ENCODE measurements at places on chromosomes 2 and 18. TPM values are rescaled to one million over a fixed set of nuclear protein-coding genes. Genes with fewer than 3 reads are reported as not detected.
A peak's percentile ranks its signal among the peaks of the same experiment; 100 is the strongest.

DNA sequence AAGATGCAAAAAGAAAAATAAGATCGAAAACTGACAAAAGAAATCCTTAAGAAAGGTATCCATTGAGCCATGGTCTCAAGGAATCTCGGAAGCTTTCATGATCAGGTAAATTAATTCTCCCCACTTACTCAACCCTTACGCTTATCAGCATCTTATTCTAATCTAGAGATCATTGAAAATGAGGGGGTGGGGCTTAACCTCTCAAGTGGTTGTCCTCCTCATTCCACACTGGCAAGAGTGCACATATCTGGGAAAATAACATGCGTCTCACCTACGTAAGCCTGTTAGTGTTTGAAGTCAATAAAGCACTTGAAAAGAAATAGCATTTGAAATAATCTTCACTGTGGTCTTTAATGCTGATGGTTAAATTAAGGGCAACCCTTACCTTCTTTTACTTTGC is 82.5 kb upstream of the NEUROD1 start:
- no peak for DNase-seq

DNA sequence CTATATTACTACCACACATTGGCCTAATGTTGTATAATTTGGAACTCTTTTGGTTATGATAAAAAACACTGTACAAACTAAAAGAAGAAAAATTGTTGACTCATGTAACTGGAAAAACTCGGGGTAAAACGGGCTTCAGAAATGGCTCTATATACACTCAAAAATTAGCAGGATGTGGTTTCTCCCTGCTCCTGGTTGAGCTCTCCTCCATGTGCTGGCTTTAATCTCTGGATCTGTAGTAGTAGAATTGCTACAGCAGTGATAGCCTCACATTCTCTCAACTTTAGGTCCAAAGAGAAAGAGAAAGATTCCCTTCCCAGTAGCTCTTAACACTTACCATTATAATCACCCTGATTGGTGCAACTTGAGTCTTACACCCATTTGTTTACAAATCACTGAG is 274.9 kb upstream of the GALNT5 start:
- no peak for DNase-seq

DNA sequence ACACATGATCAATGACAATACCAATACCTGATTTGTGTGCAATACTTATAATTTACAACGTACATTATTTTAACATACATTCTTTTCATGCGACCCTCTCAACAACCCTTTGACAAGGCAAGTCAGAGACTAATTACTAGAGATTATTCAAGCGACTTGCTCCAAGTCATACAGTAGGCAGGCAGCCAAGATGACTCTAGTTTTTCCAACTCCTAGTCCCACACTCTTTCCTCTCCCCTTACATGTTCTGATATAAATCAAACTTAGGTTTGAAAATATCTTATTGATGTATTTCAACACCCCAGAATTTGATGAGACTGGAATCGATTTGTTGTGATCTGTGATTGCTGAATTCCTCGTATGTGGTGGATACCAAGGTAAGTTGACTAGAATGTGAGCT is 8.0 kb upstream of the CYP27C1 start:
- peak; percentile 22 for DNase-seq

- no peak for DNase-seq
Observed at GRCh38 chr2:157899125-157899839, 23.2 kb upstream of the ACVR1 start.

DNA sequence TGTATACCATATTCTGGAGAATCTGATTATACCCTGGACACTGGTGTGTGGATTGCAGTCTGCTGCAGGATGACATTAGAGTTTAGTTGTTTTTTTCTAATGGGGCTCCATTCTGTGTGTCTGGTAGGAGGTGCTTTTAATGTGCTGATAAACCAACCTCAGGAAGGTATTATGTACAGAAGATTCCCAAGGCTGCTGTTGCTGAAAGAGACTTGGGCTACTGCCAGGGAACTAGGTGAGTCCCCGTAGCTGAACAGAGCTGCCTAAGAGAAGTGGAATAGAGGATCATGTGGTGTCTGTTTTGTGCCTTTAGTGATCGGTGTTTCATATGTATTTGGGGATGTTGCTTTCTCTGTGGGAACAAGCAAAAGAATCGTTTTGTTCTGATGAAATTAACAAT is 16.5 kb downstream of the SPATA3 start:
- DNase-seq, result no peak

DNA sequence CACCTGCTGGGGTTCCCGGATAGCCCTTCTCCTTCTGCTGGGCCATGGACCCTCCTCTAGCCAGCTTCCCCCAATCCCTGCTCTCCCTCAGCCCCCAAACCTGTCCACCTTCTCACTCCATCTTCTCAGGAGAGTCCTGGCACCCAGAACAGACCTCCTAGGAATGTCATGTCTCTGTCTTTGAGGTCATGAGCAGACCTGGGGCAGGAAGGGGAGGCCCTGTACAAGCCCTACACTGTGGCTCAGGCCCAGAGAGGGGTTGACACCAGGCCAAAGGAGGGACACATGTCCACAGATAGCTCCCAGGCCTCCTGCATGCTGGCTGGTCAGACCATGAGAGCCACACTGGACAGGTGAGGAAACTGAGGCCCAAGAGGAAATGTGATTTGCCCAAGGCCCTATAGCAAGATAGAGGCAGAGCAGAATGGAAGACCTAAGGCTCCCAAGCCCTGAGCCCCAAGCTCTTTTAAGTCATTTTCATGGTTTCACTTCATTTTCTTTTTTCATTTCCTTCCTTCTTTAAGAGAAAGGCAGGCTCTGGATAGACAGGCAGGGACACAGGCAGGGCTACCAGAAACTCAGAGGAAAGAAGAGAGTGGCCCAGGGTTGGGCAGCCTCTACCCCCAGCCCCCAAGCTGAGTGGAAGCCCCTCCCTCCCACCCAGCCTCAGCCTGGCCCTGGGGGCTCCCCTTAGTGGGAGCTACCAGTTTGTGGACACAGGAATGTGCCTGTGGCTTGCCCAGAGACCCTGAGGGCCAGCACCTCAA is 159.7 kb downstream of the SMAD7 start:
- DNase-seq, result no peak

DNA sequence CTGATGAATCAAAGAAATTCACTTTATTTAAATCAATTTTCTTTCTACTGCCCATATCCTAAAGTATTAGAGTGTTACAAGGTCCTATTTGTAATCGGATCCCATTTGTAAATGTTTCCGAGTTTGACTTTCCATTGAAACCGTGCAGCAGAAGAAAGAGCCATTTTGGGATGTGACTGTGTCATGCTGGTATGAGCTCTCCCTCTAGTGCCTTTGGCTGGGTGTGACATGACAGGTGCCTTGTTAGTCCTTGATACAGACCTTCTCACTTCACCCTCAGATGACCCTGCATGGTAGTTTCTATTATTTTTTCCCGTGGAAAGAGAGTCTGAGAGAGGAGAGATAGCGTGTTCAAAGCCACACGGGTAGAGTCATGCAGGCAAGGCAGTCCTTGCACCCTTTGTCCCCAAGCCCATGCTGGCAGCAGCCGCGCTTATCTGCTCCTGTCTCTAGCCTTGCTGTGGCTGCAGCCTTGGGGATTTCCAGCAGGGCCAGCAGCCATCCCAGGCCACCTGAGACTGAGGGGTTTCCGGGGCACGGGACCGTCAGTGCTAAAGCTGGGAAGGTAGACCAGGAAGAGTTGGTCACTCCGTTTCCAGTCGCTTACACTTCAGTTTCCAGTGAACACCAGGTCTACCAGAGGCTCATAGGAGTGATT is 21.4 kb downstream of the CHMP1B start:
- DNase-seq, result peak; percentile 24

GRCh38 chr2:27262379-27263286 is at the start of gene SLC30A3:
Gene SLC30A3 (minus strand): TSS chr2:27263047. CDS start chr2:27262906, 141 bp downstream.
- peak; percentile 79 for DNase-seq

DNA sequence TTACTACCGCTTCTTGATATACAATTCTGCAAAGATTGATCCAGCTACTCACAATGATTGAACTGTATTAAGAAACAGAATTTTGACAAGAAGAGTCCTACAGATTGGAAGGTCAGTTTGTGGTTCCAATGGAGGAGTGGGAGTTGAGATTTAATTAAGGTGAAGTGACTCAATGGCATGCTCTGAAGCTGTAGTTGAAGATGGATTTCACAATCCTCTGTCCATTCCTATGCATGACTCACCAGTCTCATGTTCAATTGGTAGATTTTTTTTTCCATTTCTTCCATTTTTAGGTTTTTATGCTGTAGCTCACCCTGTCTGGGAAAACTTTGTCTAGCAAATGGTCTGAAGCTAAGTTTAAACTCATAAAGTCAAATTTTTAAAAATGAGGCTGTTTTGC is 83.3 kb downstream of the DPP4 start:
- DNase-seq, result no peak

DNA sequence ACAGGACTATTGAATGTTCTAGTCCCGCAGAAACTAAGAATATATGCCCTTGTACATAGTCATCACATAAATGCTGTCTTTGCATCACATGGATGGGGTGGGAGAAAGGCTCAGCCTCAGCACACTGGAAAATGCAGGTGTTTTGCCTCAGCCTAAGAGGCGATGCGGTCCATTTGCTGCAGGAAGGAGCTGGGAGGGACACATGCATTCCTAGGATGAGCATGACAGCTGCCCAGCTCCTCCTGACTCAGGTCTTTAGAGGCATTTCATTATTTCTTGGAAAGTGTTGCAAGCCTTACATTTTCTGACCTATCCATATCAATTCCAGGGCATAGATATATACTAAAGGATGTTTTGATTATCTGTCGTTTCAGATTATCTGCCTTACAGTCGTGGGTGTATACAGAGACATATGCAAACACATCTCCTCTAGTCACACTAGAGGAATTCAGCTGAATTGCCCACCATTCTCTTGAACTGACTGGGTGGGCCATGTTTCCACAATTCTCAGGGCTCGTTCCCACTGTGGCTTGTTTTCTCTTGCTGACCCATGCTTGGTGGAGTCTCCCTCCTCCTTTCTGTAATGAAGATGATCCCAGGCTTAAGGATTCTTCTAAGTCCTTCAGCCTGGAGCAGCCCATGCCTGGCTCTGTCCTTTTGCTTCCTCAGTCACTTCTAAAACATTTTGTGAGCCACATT is 156.9 kb downstream of the SETBP1 start:
- DNase-seq, result no peak

- no peak for DNase-seq
Observed at GRCh38 chr2:196459539-196459938, 180.0 kb upstream of the CCDC150 start.

DNA sequence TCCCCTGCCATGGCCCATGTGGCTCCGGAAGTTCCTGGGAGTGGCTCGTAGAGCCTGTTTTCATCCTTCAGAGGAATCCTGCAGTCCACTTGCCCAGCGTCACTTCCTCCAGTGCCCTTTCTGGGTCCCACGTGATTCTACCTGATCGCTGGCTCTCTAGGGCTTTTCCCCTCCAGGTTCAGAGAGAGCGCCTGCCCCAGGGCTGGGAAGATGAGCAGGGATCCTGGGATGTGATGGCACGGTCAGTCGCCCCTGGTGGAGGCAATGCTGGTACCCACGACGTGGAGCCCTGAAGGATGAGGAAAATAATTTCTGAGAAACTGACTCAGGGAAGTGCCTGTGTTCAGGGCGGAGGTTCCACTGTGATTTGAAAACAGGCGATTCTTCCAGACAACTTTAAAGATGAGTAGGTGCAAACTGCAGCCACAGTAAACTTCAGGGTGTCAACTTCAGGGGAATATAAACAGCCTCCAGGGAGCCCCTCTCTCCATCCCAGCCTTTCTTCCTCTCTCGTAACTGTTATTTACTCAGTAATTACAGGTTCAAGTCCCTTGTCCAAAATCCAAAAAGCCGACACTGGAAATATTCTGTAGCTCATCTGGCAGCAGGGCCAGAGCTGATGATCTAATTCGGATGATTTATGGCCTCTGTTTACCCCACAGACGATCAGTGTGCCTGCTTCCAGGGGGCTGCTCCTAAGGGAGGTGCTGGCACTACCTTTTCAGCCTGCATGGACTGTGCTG is 105.9 kb downstream of the AGAP1 start:
- no peak for DNase-seq

DNA sequence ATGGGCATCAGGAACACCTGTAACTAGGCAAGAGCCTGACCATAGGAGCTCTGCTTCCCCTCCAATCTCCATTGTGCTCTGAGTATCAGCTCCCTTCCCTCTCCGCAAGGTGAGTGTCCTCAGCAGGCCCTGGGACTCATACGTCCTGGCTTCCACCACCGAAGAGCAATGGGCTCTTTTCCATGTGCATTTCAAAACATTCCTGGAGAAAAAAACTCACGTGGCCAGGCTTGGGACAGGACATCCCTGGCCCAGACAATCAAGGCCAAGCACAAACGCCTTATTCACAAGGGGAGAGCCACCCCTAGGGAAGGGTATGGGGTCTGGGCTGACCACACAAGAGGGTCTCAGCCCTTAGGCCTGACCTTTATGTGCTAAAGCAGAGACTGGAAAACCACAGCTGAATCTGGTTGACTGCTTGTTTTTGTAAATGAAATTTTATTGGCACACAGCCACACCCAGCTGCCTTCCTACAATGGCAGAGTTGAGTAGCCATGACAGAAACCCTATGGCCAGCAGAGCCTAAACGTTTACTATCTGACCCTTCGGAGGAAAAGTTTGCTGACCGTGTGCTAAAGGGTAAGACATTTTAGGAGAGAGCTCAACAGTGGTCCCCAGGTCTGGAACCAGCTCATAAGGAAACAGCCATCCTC is 175.7 kb upstream of the ARL4C start:
- DNase-seq, result no peak

DNA sequence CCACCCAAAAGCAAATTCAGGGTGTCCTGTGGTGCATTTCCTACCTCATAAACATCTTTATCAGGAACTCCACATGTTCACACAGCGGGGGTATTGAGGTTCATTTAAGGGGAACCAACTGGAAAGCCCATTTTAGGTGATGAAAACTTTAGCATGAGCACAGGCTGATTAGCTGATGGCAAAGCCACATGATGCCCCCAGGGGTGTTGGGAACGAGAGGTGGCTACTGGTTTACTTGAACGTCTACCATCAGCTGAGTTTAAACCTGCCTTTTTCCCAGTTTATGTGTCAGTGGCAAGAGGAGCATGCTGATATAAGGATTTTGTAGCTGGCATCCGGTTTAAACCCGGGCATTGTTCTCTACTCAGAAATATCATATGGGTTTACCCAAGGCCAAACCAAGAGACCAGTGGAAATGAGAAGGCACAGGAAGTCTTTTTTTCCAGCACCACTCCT is 54.5 kb upstream of the UPP2 start:
- no peak for DNase-seq

DNA sequence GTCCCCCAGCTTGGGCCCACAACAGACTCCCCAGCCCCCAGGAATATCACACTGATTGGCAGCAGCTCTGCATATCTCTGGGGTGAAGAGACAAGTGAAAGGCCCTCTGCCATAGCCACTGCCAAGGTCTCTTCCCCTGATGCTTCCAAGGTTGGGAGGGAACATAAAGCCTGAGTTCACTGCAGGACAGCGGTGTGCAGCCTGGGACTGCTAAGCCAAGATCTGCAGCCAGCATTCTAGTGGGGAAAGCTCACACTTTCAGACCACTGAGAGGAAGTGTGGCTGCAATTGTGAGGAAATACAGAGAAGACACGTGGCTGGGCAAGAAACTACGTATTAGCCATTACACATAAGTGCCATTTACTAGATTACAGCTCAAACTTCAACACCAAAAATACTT is 100.7 kb downstream of the MAIP1 start:
- no peak for DNase-seq

- DNase-seq, result no peak
Observed at GRCh38 chr2:149483004-149483605, 104.5 kb downstream of the MMADHC start.

Gene SERPINB13
- polyA plus RNA-seq, result not detected

Gene PROM2
- 1.7 TPM for polyA plus RNA-seq

Gene LHCGR
- not detected for polyA plus RNA-seq

Gene PLB1
- polyA plus RNA-seq, result 0.64 TPM

Gene KRTCAP3
- polyA plus RNA-seq, result 14.7 TPM

Gene CHRNG
- not detected for polyA plus RNA-seq

Gene DAPL1
- not detected for polyA plus RNA-seq

Gene IL1R2
- polyA plus RNA-seq, result 0.31 TPM

Gene FAM237A
- not detected for polyA plus RNA-seq

Gene RNF125
- 1.2 TPM for polyA plus RNA-seq

Gene ARHGAP15
- polyA plus RNA-seq, result 1.2 TPM

Gene GATA6
- polyA plus RNA-seq, result not detected

All from brain (organoid and tissue), 16 donors.